GM18507 (cell line): ENCODE measurements at places on chromosomes 7 and 10.

- DNase-seq: no peak
These were observed 21.1 kb downstream of the NCAPG2 start for GRCh38 chr7:158683541-158683940.

DNA sequence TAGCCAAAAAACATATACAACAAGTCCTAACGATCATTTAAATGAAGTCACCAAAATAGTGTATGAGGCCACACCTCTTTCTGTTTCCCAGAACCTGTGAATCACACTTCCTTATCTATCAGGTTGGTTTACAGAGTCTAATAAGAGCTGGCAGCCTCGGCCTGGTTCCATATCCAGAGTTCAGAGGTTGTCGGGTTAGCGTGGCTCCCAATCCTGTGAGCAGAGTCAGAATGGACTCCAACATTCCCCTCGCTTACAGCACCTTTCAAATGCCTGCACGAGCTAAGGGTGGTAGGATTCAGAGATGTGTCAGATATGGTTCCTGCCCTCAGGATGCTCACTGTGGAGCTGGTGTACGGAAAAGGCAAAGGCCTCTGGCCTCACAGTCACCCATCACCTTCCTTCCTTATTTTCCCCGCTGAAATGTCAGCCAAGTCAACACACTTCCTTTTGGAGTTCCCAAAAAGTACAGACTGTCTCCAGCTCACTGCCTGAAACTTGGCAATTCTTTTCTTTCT lies 6.0 kb downstream of the IL15RA start:
- DNase-seq: no peak

DNA sequence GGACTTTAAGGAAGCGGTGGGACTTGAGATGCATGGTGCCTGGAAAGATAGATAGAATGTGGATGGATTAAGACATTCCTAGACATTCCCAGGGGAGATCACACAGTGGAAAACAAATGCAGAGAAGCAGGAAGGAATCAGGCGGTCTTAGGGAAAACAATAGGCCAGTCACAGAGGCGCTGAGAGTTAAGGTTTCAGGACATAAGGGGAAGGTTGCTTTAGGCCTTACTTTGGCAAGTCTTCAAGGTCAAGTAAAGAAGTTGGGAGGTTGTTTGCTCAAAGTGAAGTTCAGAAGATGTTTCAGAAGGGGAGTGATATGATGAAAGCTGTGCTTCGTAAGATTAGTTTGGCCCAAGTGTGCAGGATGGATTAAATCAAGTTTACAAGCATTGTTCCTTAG lies 109.4 kb downstream of the SUGCT start:
- DNase-seq: no peak

DNA sequence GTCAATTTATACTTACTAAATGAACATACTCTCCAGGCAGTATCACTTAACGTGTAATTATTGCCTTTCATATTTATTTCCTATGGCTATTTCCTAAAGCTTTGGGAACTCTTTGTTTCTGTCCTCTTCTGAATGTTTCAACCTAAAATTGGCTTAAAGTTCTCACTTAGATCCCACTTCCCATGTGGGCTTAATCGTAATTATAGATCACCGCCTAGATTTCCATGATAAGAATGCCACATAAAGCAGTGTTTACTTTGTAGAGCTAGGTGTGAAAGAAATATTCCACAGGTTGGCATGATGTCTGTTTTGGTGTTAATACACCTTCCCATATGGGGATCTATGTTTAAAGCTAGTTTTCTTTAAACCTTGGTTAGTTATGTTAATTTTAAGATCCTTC lies 1.5 kb downstream of the HDAC9 start:
- DNase-seq: no peak

DNA sequence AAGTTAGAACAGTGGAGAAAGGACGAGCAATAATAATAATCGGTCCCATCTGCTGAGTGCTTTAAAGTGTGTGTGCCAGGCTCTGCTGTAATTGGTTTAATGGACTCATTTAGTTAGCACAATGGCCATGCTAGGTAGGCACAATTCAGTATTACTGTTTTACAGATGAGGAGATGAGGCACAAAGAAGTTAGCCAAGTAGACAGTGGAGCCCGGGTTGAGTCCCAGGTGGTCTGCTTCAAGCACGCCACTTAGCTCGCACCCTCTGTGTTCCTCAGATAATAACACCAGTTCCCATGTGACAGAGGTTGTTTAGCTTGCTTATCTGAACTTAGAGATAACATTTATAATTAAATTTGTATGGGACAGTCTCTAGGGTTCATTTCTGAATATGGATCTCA lies 101.6 kb upstream of the GJD4 start:
- no peak for DNase-seq

DNA sequence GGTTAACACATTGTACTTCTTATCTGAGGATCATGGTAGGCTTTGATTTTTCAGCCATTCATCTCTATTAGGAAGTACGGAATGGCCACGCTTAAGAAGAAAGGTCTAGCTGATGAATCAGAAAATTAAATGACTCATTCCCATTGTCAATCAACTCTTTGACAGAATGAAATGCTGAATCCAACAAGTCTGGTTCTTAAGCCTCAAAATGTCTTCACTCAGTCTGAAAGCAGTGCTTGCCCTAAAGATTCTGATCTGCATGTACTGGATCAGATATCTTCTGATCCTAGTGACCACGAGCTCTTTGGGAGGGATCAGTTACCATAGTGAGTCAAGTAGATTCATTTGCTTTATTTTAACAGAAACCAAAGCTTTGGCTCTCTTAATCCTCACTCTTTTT lies 5.7 kb upstream of the CELF2 start:
- no peak for DNase-seq
